ENCODE measurements at places on chromosomes 4 and X.

GRCh38 chr4:73258436-73258685, 237 bp downstream of the ANKRD17 start:
- DNase-seq, result no peak

- DNase-seq, result no peak
Measured at GRCh38 chr4:101337688-101338087, 9.6 kb downstream of the PPP3CA start.

- no peak for DNase-seq
Measured at GRCh38 chr4:93334003-93334402, 494.6 kb upstream of the ATOH1 start.

GRCh38 chr4:79425586-79425985, 17.6 kb upstream of the GK2 start:
- DNase-seq, result no peak

DNA sequence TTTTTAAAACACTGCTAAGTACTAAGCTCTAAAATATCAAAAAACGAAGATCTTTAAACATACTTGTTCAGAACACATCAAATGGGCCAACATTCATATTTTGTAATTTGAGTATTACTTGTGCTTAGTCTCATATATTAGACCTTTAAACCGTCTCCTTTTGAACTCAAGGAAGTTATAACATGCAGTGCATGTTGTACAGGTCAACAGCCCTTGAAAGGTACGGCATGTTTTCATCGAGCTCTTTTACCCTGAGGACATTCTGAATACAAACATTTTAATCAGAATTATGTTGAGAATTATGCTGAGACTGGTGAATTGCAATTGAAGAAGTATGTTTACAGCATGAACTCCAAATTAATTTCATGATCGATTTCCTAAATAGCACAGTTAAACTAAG, 7.0 kb upstream of the ASB11 start:
- DNase-seq, result no peak
